Hepatocyte (in vitro differentiated cells): ENCODE measurements at places on chromosomes 7 and 10. TPM values are rescaled to one million over a fixed set of nuclear protein-coding genes. Genes with fewer than 3 reads are reported as not detected.
A peak's percentile ranks its signal among the peaks of the same experiment; 100 is the strongest.

DNA sequence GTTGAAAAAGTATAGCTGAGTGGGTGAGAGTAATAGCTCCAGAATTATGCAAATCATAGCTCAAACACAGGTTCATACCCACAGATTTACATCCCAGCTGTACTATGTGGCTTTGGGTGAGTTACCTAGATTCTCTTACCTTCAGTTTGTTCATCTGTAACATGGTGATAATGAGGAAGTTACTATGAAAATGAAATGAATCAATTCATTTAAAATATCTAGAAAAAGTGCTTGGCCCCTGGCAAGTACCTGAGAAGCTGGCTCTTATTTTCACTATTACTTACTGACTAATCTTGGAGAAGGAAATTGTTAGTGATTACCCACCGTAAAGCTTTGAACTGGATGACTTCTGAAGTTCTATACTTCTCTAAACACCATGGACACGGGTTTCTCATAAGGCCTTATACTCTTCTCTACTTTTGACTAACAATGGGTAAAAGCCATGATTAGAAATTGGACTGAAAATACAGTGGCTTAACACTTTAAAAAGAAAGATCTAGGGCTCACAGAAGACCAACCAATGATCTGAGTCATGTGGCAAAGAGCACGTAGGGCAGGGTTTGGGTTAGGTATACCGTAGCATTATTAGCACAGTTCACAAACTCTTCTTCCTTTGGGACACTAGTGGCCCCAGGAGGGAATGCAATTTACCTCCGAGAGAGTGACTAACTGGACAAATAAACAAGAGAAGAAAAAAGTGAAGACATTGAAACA is 149.2 kb downstream of the PLPP4 start:
- no peaks in the 10 kb centered on the region for H3K27me3 ChIP-seq
- no peaks in the 10 kb centered on the region for H3K36me3 ChIP-seq
- H3K4me1 ChIP-seq = no peaks in the 10 kb centered on the region
- H3K4me3 ChIP-seq = no peak overlapping the region

Gene STRIP2
- 1.1 and 1.4 TPM in 2 replicates for total RNA-seq

Gene PLAC9
- 11.4 and 14.8 TPM in 2 replicates for total RNA-seq

DNA sequence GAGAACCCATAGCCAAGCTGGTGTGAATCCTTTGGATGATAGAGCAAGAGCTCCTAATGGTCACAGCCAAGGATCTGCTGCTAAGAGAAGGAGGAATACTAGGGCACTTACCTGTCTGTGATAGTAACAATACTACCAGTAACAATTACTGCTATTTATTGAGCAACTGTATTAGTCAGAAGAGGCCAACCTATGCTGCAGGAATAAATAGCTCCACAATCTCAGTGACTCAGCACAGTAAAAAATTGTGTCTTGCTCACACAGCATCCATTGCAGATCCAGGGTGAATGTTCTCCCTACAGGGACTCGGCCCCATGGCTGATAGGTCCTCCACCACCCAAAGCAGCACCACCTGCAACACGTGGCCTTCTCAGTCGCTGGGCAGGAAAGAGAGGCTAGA is 257.6 kb upstream of the ZMIZ1 start:
- DNase-seq = no peak
- no peaks in the 10 kb centered on the region for H3K27me3 ChIP-seq
- peaks cover 28% of the 10 kb centered on the region for H3K4me1 ChIP-seq
- no peak overlapping the region for H3K27ac ChIP-seq
- H3K4me3 ChIP-seq = no peak overlapping the region

DNA sequence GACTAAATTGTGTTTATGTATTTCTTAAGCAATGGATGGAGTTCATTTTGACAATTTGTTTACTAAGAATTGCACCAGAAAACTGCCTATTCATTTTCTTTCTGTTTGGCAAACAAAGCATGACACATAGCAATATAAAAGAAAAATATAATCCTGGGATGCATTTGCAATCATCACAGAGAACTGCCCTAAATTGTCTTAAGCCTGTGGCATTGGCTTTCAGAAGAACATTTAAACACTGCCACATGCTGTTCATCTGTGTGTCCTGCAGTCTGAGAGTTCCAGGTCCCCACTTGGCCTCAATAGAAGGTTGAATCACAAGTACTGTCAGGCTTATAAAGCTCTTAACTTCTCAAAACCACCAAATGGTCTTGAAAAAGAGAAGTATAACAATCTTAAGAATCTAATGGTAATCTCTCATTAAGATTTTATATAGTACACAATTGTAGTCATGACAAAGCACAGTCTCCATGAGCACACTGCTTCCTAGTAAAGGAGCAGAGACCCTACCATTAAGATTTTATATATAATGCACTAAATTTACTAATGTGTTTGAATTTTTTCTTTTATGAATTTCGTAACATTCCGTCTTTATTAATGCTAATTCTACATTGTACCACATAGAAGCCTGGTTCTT is 29.9 kb downstream of the RNLS start:
- H3K27me3 ChIP-seq = no peaks in the 10 kb centered on the region
- H3K36me3 ChIP-seq = no peaks in the 10 kb centered on the region
- DNase-seq = peak; percentile 74

Gene GJC3
- total RNA-seq = not detected in 2 replicates

- no peaks in the 10 kb centered on the region for H3K4me1 ChIP-seq
- no peaks in the 10 kb centered on the region for H3K36me3 ChIP-seq
- H3K4me3 ChIP-seq = no peak overlapping the region
- no peaks in the 10 kb centered on the region for H3K27me3 ChIP-seq
- DNase-seq = no peak
Observed at GRCh38 chr7:48868916-48869315, 55.4 kb upstream of the CDC14C start.

DNA sequence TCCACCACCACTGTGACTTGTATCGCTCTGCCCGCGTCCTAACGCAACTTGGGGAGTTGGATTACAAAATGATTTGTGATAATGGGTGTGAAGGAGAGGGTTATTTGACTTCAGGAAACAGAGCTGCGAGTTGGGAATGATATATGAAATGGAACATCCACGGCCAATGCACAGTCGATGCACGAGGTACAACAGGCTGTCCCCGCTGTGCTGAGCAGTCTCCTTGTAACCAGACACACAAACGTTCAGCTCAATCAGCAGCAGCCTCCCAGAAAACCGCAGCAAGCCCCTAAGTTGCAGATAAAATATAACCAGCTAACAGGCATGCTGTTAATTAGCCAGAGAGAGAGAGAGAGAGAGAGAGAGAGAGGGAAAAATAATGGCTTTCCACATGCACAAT is 332.7 kb upstream of the MGMT start:
- DNase-seq = no peak
- no peak overlapping the region for H3K27ac ChIP-seq
- H3K4me1 ChIP-seq = no peaks in the 10 kb centered on the region
- peaks cover 3% of the 10 kb centered on the region for H3K27me3 ChIP-seq

- DNase-seq = no peak
- H3K36me3 ChIP-seq = no peaks in the 10 kb centered on the region
- no peaks in the 10 kb centered on the region for H3K27me3 ChIP-seq
- H3K27ac ChIP-seq = no peak overlapping the region
- H3K4me1 ChIP-seq = no peaks in the 10 kb centered on the region
Observed at GRCh38 chr7:69858471-69858870, 260.2 kb downstream of the AUTS2 start.

GRCh38 chr7:74474271-74474865 is 20.7 kb downstream of the GTF2IRD1 start:
- H3K36me3 ChIP-seq = no peaks in the 10 kb centered on the region
- peaks cover 29% of the 10 kb centered on the region for H3K4me1 ChIP-seq
- H3K27ac ChIP-seq = no peak overlapping the region

DNA sequence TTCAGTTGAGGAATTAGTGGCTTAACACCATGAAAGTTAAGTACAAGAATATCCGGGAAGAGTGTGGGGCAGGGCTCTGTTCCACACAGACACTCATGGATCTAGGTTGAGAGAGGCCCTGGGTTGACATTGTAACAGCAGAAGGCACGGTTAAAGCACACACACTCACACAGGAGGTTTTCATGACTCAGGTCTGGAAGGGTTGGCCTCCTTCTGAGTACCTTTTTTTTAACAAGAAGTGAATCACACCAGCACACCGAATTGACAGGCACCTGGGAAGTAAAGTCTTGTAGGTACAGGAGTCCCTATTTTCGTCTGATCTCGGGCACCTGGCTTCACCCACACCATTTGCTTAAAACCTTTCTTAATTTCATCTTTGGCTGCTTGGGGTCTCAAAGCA is 509.4 kb upstream of the ADARB2 start:
- H3K36me3 ChIP-seq = no peaks in the 10 kb centered on the region
- no peak for DNase-seq
- no peaks in the 10 kb centered on the region for H3K4me1 ChIP-seq
- no peak overlapping the region for H3K4me3 ChIP-seq
- no peaks in the 10 kb centered on the region for H3K27me3 ChIP-seq

Gene CYP26A1
- total RNA-seq = 0.40 and 0.80 TPM in 2 replicates

GRCh38 chr10:73837072-73837471 is 25.7 kb upstream of the NDST2 start:
- no peak overlapping the region for H3K27ac ChIP-seq
- no peaks in the 10 kb centered on the region for H3K4me1 ChIP-seq
- H3K27me3 ChIP-seq = no peaks in the 10 kb centered on the region
- DNase-seq = no peak

Gene VIPR2
- 2.8 and 3.4 TPM in 2 replicates for total RNA-seq

Gene PTTG1IP2
- total RNA-seq = not detected in 2 replicates

Gene DGKI
- total RNA-seq = 1.8 and 2.7 TPM in 2 replicates

DNA sequence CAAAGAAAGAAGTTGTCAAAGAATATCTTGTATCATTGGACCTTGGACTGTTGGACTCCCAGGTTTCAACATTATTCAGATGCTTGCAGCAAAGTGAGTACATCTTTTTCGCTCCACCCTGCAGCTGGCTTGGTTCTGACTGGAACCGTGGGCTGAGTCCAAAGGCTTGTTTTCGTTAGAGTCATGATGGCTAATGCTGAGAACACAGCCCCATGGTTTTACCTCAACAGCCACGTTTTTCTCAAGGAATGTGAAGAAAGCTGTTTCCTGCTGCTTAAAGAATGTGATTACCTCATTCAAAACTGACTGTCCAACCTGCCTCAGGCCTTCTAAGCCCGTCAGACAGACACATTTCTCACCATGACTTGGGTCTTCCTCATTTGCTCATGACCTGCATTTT is 69.5 kb downstream of the STEAP1B start:
- H3K4me1 ChIP-seq = peaks cover 5% of the 10 kb centered on the region
- H3K4me3 ChIP-seq = no peak overlapping the region
- H3K27me3 ChIP-seq = no peaks in the 10 kb centered on the region
- peak overlapping the region; percentile 48 for H3K27ac ChIP-seq
- DNase-seq = peak; percentile 25

DNA sequence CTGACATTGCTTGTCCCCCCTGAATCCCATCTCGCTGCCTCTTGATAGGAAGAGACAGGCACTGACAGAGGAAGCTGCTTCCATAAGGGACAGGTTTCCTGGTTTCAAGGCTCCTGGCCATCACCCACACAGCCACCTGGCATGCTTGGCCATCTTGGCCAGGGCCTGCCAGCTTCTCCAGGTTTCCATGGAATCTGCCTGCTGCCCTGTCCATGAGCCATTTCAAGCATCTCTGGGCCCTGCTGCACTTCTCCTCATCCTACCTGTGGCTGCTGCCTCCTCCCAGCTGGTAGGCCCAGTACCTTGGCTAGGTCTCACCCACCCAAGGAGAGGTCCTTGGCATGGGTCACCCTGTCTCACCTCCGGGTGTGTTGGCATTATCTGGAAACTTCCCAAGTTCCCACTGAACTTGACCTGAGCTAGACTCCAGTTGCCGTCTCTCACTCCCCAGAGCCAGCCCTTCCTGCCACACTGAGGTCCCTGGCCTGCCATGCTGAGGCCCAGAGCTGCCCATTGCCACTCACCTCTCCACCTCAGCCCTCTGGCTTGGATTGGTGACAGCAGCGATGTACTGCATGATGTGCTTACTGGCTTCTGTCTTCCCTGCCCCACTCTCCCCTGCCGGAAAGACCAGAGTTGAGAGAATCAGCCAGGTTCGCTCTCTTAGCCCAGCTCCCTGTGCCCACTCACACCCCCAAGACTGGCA is 2.6 kb downstream of the MYO1G start:
- H3K27ac ChIP-seq = no peak overlapping the region
- no peaks in the 10 kb centered on the region for H3K36me3 ChIP-seq
- no peaks in the 10 kb centered on the region for H3K4me1 ChIP-seq
- H3K27me3 ChIP-seq = no peaks in the 10 kb centered on the region

GRCh38 chr10:3811291-3811870 is 26.4 kb upstream of the KLF6 start:
- peak overlapping the region; percentile 94 for H3K27ac ChIP-seq
- H3K4me1 ChIP-seq = peaks cover 46% of the 10 kb centered on the region
- peak; percentile 55 for DNase-seq
- H3K4me3 ChIP-seq = no peak overlapping the region
- no peaks in the 10 kb centered on the region for H3K36me3 ChIP-seq

Gene ADCY1
- 2.9 and 3.0 TPM in 2 replicates for total RNA-seq

Gene CACNB2
- total RNA-seq = 4.6 and 10.2 TPM in 2 replicates

GRCh38 chr10:49141541-49142332 is 7.9 kb upstream of the FAM170B start:
- no peaks in the 10 kb centered on the region for H3K36me3 ChIP-seq
- peaks cover 24% of the 10 kb centered on the region for H3K4me1 ChIP-seq
- no peak for DNase-seq
- no peaks in the 10 kb centered on the region for H3K27me3 ChIP-seq
- no peak overlapping the region for H3K4me3 ChIP-seq

DNA sequence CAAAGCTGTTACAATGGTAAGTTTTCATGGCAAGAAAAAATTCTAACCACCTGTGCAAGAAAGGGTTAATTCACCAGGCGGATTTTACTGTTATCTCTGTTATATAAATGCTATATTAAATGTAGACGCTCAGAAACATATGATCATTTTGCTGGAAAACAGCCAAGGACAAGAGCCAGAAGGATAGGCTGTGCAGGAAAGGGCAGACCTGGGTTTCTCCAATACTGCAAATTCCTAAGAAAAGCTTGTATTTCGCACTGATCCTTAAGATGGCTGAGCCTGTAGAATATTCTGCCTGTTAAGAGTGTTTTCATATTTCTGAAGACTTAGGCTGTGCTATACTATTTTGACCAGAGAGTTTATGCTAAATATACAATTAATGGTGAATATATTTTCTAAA is 564.1 kb upstream of the KCND2 start:
- no peaks in the 10 kb centered on the region for H3K36me3 ChIP-seq
- no peaks in the 10 kb centered on the region for H3K27me3 ChIP-seq
- H3K4me1 ChIP-seq = no peaks in the 10 kb centered on the region
- H3K27ac ChIP-seq = no peak overlapping the region

DNA sequence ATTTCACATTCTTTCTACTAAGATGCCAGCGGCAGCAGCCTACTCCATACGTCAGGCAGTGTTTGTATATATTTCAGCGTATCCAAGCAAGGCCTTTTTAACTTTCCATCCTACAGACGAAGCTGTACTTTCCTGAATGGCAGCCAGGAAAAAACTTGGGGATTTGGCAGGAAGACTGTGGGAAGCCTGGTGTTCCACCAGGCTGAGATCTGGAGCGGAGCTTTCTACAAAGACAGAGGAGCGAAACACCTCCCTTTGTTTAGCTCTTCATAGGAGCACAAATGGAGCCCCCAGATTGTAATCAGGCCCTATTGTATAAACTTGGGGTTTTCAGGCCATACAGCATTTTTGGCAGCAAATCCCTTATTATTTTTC is 143.8 kb downstream of the TES start:
- peak overlapping the region; percentile 94 for H3K27ac ChIP-seq
- no peaks in the 10 kb centered on the region for H3K27me3 ChIP-seq
- peak; percentile 72 for DNase-seq
- H3K4me1 ChIP-seq = peaks cover 36% of the 10 kb centered on the region

- H3K4me1 ChIP-seq = no peaks in the 10 kb centered on the region
- no peak overlapping the region for H3K27ac ChIP-seq
- H3K36me3 ChIP-seq = no peaks in the 10 kb centered on the region
- DNase-seq = no peak
- no peak overlapping the region for H3K4me3 ChIP-seq
Observed at GRCh38 chr7:101843293-101844271, 26.2 kb downstream of the CUX1 start.

Gene TMEM273
- 0.27 and 1.2 TPM in 2 replicates for total RNA-seq

Gene VGF
- 0.30 and 0.32 TPM in 2 replicates for total RNA-seq
